ENCODE measurements at places on chromosomes 6 and 20.

GRCh38 chr20:10263385-10264165 lies 44.9 kb downstream of the SNAP25 start:
- DNase-seq: no peak

GRCh38 chr20:14412065-14412681 lies 74.8 kb upstream of the FLRT3 start:
- no peak for DNase-seq

GRCh38 chr6:101458336-101458735 lies 64.8 kb downstream of the GRIK2 start:
- no peak for DNase-seq

- no peak for DNase-seq
These were observed 340.0 kb downstream of the ADGRB3 start for GRCh38 chr6:68975064-68975463.

DNA sequence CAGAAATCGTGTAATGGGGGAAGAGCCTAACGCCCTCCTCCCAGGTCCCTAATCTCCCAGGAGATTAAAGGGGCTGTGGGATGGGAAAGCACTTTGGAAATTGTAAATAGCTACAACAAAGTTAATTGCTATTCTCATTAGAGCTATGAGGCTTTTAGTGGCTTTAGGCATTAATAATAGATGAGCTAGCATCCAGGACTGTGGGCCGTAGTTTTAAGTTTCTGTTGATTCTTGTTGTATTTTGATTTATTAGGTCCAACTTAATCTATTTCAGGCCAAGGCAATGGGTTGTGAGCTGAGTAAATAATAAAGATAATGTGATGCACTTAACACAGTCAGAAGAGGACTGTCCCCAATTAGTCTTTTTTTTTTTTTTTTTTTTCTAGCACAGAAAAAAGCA lies 67.7 kb downstream of the ANKRD6 start:
- no peak for DNase-seq
